ENCODE measurements at places on chromosomes 2 and 18. TPM values are rescaled to one million over a fixed set of nuclear protein-coding genes. Genes with fewer than 3 reads are reported as not detected.

Gene CCDC102B
- 0.49 TPM for total RNA-seq

Gene FEV
- not detected for total RNA-seq

Gene MOGAT1
- total RNA-seq = not detected

Gene GNLY
- total RNA-seq = not detected

Gene GALNT3
- 1.2 TPM for total RNA-seq

Gene TMEM178A
- total RNA-seq = not detected

Gene DYNAP
- not detected for total RNA-seq

Gene CTLA4
- total RNA-seq = 0.30 TPM

Gene LIMS4
- total RNA-seq = 6.3 TPM

Gene DCDC2C
- 0.60 TPM for total RNA-seq

Gene CDK15
- total RNA-seq = not detected

Gene ACMSD
- total RNA-seq = not detected

Gene AQP12B
- total RNA-seq = not detected

Gene PPM1B
- 9.8 TPM for total RNA-seq

Gene LIMS2
- total RNA-seq = 43.8 TPM

Gene B3GNT2
- 24.0 TPM for total RNA-seq

Gene SERPINB8
- total RNA-seq = 23.3 TPM

Gene GBX2
- total RNA-seq = 8.1 TPM

Gene EVX2
- not detected for total RNA-seq

Gene SLC14A1
- total RNA-seq = not detected

Gene TANC1
- 69.5 TPM for total RNA-seq

Gene KIF5C
- 0.25 TPM for total RNA-seq

Gene SERPINB13
- total RNA-seq = not detected
